ENCODE measurements at places on chromosomes 5 and 9.
A peak's percentile ranks its signal among the peaks of the same experiment; 100 is the strongest.

DNA sequence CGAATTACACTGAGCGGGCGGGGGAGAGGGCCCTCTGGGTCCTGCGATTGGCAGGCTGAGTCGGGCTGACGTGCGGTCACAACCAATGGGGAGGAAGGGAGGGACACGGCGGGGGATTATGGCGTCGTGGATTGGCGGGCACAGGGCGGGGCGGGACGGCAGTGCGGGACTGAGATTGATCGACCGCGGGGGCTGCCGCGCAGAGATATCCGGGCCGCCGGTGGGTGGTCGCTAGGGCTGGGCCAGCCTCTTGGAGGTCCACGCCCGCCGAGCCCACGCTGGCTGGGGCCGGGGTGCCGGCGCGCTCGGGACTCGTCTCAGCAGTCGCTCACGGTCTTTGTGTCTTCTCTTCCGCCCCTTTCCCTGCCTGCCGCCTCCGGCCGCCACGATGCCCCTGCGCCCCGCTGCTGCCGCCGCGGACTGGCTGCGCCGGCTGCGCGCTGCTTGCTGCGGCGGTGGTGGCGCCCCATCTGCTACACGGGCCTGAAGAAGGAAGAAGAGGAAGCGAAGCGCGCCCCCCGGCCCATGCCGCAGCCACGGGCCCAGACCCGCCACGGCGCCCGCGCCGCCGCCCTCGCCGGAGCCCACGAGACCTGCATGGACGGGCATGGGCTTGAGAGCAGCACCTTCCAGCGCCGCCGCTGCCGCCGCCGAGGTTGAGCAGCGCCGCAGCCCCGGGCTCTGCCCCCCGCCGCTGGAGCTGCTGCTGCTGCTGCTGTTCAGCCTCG, at the start of gene RGMB:
TSS of gene RGMB (plus strand) at position 200 of the 728 bp plus-strand sequence. CDS start at position 608, 408 bp downstream.
- peak; percentile 97 for DNase-seq

- DNase-seq: no peak
These were observed 323.8 kb downstream of the PDE4D start for GRCh38 chr5:59569608-59570334.

DNA sequence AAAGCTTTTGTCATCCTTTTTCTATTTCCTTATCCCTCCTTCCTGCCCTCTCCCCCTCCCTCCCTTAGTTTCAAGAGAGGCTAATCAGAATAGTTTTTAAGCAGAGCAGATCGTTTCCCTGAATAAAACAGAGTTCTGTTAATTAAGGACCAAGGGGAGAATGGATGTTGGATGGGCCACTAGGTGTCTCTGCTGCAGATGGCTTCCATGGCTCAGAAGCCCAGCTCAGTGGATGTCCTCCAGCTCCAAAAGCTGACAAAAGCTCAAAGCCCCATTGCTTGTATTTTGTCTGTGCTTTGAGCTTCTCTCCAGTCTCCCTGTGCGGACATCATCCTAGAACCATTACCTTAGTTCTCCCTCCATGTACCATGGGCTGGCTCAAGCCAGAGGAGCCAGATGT, 21.0 kb upstream of the NPR3 start:
- no peak for DNase-seq

GRCh38 chr5:50687548-50687947, 21.1 kb downstream of the PARP8 start:
- DNase-seq: no peak

- no peak for DNase-seq
These were observed 267.9 kb upstream of the PDE4D start for GRCh38 chr5:60161340-60161934.

- DNase-seq: no peak
These were observed 169.2 kb upstream of the TARS1 start for GRCh38 chr5:33271606-33272005.

DNA sequence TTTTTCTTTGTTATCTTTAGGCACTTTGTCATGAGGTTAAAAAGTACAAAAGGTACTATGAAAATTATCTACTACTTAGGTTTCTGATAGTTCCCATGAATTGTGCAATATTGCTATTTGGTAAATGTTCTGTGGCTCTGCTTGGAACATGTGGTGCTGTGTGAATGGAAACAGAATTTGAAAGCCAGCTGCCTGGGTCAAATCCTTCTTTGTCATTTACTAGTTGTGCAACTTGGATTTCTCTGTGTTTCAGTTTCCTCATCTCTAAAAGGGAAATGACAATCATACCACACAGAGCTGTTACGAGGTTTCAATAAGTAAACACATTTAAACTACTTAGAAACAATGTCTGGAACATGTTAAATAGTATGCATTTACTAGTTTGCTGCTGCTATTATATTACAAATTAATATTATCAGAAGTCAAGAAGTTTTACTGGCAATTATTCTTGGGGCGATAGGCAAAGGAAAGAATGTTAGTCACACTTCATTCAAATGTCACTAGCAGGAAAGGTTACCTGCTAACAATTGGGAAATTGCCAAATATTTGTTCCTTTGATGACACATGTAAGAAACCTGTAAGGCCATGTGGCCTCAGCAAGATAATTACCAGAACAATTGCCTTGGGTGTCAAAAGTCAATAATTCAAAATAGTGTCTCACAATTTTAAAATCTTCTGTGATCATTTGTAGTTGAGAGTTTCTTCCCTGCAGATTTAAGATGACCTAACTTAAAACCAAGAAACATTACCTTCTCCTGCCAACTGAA, 184.8 kb downstream of the KIAA0825 start:
- no peak for DNase-seq

GRCh38 chr5:68884144-68884754, 209.6 kb upstream of the SLC30A5 start:
- DNase-seq: no peak

DNA sequence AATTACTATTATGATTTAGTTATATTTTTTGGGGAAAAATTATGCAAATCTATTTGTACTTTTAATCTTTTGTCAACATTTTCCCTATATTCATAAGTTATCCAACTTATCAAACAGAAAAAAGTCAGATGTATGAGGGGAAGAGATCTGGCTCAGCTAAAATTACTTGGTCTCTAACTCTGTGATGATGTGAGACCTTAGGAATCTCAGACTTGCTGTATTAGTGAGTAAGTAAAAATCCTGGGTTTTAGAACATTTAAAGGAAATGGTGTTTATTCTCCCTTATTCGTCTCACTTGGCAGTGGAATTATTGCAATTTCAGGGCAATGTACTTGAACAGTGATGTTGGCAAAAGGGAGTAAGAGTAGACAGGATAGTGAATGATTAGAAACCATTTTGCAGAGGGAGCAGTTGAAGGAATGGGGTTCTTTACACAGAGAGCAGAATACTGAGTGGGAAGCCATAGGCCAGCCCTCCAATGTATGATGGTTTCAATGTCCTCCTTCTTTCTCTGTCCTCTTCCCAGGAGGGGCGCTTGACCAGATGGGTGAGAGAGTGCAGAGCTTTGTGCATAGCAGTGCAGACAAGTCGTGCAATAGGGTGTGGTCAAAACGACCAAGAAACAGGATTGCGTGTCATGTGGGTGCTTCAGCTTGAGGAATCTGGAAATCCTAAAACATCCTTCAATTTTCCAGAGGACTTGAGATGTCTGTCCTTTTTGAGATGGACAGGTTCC, 91.7 kb downstream of the TENT4A start:
- no peak for DNase-seq

DNA sequence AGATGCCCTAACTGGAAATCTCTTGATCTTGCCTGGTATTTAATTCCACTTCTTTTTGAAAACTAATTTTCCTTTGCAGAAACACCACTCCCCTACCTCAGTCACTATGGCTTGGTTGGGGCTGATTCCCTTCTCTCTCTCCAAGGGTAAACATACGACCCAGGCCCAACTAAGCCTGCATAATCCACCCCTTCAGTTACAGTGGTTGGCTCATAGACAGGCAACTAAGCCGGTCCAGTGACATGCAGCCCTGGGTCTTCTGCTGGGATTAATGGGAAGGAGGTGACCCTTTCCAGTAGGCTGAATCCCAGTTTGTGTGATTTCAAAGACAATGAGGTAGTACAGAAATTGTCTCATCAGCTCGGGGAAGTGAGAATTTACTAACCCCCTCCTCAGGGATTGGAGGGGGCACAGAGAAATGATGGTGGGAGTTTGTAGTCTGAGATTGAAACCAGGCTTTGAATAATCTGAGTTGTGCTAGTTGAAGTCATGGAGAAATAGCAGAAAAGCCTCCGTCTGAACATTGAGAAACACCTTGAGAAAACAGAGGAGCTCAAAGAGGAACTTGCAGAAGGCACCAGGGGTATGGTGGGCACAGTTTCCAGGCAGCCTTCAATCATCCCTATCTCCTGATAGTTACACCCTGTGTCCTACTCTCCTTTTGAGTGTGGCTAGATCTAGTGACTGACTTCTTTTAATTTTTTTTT, 148.9 kb downstream of the GCNT1 start:
- no peak for DNase-seq

- peak; percentile 39 for DNase-seq
These were observed 117.6 kb downstream of the EFNA5 start for GRCh38 chr5:107553117-107553555.

DNA sequence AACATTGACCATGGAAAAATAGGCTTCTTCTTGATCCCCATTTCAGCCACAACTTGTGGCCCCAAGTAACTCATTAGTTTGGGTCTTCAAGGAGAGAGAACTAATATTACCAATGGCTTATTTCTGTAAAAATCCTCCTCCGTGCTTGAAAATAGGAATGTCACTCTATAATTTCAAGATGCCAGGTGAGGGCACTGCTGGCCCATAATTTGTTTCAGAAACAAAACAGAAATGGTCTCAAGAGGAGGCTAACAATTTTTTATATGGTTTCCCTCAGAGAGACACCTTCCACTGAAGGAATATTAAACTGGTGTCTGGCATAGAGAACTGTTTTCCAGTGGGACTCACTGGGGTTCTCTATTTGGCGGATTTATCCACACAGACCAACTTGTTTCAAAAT, 437.0 kb upstream of the TRPC7 start:
- no peak for DNase-seq

- DNase-seq: no peak
These were observed 114.8 kb upstream of the COL5A1 start for GRCh38 chr9:134526584-134527477.
